ENCODE measurements at places on chromosomes 6 and 20. TPM values are rescaled to one million over a fixed set of nuclear protein-coding genes. Genes with fewer than 3 reads are reported as not detected.

GRCh38 chr20:45612314-45612713 is 17.2 kb upstream of the WFDC10A start:
- peaks cover 6% of the 10 kb centered on the region for H3K27me3 ChIP-seq
- H3K4me1 ChIP-seq, result no peaks in the 10 kb centered on the region
- no peak for DNase-seq
- no peak overlapping the region for H3K4me3 ChIP-seq

GRCh38 chr20:35902545-35902941 is 51.8 kb downstream of the SCAND1 start:
- no peaks in the 10 kb centered on the region for H3K27me3 ChIP-seq
- DNase-seq, result no peak
- H3K4me3 ChIP-seq, result no peak overlapping the region
- H3K36me3 ChIP-seq, result peaks cover 13% of the 10 kb centered on the region

Gene PRDM13
- total RNA-seq, result not detected

- DNase-seq, result no peak
- no peaks in the 10 kb centered on the region for H3K4me1 ChIP-seq
- H3K4me3 ChIP-seq, result no peak overlapping the region
- H3K27me3 ChIP-seq, result peaks cover 3% of the 10 kb centered on the region
- H3K36me3 ChIP-seq, result no peaks in the 10 kb centered on the region
These were observed 117.1 kb upstream of the FBXL4 start for GRCh38 chr6:99064834-99065233.

DNA sequence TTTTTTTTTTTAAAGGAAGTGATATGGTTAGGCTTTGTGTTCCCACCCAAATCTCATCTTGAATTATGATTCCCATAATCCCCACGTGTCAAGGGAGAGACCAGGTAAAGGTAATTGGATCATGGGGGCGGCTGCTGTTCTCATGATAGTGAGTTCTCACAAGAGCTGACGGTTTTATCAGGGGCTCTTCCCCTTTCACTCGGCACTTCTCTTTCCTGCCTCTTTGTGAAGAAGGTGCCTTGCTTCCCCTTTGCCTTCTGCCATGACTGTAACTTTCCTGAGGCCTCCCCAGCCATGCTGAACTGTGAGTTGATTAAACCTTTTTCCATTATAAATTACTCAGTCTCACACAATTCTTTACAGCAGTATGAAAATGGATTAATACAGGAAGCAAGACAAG is 64.3 kb downstream of the ZFP64 start:
- H3K4me3 ChIP-seq, result no peak overlapping the region
- no peaks in the 10 kb centered on the region for H3K4me1 ChIP-seq
- H3K36me3 ChIP-seq, result peaks cover 6% of the 10 kb centered on the region

Gene HTR1E
- total RNA-seq, result not detected

DNA sequence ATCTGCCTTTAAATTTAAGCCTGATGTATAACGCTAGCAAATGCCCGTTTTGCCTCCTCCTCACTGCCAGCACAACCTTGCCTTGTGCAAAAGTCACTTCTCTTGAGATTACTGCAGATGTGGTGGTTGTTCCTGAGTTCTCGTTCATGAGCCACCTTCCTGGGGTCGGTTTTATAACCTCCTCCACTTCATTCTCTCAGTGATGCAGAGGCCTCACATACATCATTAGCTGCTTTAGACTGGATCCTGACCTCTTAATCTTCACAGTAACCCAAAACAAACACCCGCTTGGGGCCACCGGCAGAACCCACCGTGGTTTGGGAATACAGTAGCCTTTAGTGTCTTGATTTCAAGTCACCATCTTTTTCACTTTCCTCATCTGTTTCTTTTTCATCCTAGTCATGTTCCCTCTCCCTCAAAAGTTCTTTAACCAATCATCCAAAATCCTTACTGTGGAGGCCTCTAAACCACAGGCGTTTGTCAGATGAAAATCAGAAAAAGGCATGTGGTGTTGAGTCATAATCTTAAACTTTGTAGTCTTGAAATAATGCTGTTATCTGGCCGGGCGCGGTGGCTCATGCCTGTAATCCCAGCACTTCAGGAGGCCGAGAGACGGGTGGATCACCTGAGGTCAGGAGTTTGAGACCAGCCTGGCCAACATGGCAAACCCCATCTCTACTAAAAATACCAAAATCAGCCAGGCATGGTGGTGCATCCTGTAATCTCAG is 430.3 kb upstream of the SOX4 start:
- DNase-seq, result no peak
- H3K36me3 ChIP-seq, result no peaks in the 10 kb centered on the region
- H3K27ac ChIP-seq, result peak overlapping the region; percentile 16
- peaks cover 3% of the 10 kb centered on the region for H3K4me1 ChIP-seq

GRCh38 chr6:158911746-158912480 is 88.1 kb downstream of the RSPH3 start:
- no peak for DNase-seq
- H3K36me3 ChIP-seq, result no peaks in the 10 kb centered on the region
- no peaks in the 10 kb centered on the region for H3K4me1 ChIP-seq
- peaks cover 4% of the 10 kb centered on the region for H3K27me3 ChIP-seq
- no peak overlapping the region for H3K4me3 ChIP-seq

GRCh38 chr6:5325173-5325572 is 63.9 kb downstream of the FARS2 start:
- H3K27me3 ChIP-seq, result no peaks in the 10 kb centered on the region
- peaks cover 7% of the 10 kb centered on the region for H3K36me3 ChIP-seq
- no peak for DNase-seq
- no peak overlapping the region for H3K27ac ChIP-seq
- H3K4me1 ChIP-seq, result no peaks in the 10 kb centered on the region

GRCh38 chr20:46398963-46399362 is 7.5 kb downstream of the ELMO2 start:
- no peaks in the 10 kb centered on the region for H3K27me3 ChIP-seq
- H3K4me3 ChIP-seq, result no peak overlapping the region
- H3K36me3 ChIP-seq, result peaks cover 9% of the 10 kb centered on the region
- peak overlapping the region; percentile 47 for H3K27ac ChIP-seq
- peaks cover 34% of the 10 kb centered on the region for H3K4me1 ChIP-seq

Data from osteocyte (in vitro differentiated cells).